ENCODE measurements at places on chromosomes 2 and 18. TPM values are rescaled to one million over a fixed set of nuclear protein-coding genes. Genes with fewer than 3 reads are reported as not detected.

DNA sequence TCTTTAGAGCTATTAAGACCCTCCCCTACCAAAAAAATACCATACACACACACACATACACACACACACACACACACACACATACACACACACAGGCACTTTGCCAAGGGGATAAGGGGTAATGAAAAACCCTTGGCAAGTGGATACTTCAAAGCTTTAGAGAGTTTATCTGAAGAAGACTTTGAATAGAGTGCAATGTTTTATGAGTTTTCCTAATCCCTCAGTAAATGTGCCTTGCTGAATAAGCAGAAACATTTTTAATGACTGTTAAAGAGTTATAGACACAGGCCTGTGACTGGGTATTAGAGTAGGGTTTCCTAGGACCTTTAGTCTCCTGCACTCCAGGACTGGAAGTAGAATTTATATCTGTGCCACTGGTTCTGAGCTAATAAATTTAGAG, 75.5 kb upstream of the CTAGE1 start:
- no peak for DNase-seq

Gene IL1RL1
- total RNA-seq: 0.43 TPM

GRCh38 chr2:176914371-176914770, 298.2 kb upstream of the HNRNPA3 start:
- DNase-seq: no peak

Gene DSG1
- not detected for total RNA-seq

Data from activated naive CD4-positive, alpha-beta T cell treated with anti-CD3 and anti-CD28 coated beads for 36 hours (primary cell).